ENCODE measurements at places on chromosomes 11 and 22.
A peak's percentile ranks its signal among the peaks of the same experiment; 100 is the strongest.

DNA sequence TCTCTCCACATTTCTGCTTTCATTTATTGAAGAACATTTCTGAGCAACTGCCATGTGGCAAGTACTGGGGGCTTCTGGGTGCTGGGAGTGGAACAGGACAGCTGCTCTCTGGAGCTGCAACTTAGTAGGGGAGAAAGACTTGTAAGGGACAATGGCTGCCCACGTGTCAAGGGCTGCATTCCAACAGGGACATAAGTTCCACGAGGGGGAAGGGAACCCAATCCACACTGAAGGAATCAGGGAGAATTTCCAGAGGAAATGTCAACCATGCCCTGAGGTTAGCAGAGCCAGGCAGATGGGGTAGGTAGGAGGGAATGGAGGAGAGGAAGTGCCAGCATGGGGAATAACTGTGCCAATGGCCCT is 1.7 kb downstream of the MAPK8IP2 start:
- DNase-seq: no peak

GRCh38 chr11:112751772-112752171 is 209.4 kb upstream of the NCAM1 start:
- no peak for DNase-seq

GRCh38 chr11:103811870-103812455 is 224.5 kb upstream of the DDI1 start:
- no peak for DNase-seq

DNA sequence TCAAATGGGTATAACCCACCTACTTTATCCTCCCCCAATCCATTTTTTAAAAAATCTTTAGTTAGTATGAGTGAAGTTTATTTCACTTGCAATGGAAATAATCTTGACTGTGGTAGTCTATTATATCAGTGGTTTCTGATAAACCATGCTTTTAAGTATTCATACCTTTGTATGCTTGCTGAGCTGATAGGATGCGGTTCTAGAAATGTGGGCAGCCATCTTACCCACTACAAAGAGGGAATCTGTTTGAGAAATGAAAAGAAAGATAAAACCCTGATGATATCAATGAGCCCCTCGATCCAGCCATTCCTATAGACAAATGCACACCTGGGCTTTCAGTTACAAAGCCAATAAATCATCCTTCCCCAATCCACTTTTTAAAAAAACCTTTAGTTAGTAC is 13.8 kb upstream of the PVALB start:
- DNase-seq: no peak

DNA sequence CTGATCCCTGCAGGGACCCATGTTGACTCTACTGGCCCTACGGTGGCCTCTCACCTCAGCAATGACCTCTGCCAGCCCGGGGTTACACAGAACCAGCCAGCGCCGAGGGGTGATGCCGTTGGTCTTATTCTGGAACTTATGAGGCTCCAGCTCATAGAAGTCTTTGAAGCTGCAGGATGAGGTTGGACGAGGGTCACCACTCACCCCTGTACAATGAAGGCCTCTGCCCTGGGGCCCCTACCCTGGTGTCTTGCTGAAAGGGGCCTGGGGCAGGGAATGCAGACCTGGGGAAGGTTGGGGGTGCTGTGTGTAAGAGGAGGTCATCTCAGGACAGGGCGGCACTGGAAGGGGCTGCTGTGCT is 6.8 kb downstream of the PYGM start:
- no peak for DNase-seq

DNA sequence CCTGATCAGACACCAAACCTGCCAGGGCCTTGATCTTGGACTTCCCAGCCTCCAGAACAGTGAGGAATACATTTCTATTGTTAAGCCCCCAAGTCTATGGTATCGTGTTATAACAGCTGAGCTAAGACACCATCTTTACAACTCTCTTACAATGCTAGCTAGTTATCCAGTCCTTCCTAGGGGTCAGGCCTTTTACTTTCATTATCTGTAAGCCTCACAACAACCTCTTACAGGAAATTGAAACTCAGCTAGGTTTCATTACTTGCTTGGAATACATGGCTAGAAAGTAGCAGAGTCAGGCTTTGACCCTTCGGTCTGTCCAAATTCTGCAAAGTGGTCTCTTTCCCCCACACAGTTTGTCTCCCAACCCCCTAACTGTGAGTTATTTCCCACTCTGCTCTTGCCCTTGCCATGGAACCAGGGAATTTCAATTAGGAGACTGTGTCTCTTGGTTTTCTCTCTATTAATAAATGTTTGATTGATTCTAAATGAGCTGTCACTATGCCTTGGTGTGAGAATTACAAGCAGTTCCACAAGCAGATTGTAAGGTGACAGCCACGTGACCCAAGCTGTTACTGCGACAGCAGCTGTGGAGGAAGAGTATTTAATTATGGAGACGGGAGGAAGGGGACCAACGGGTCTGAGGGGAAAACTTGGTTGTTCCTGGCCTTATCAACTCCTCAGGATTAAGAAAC is 38.4 kb upstream of the CLMP start:
- no peak for DNase-seq

DNA sequence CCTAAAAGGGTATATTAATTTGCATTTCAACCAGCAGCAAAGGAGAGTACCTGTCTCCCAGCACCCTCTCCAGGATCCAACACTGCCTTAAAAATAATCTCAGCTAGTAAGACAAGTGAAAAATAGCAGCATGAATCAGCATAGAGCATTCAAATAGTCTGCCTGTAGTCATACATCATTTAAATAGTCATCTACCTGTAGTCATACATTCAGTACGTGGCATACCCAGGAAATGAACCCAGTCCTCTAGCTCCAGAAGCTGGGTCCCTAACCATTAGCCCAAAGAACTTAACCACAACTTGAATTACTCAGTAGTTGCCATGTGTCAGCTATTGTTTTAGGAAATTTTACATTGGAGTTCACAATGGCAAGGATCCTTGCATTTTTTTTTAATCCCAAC is 9.3 kb downstream of the TENM4 start:
- DNase-seq: no peak

- no peak for DNase-seq
These were observed 17.1 kb downstream of the PHRF1 start for GRCh38 chr11:593347-593746.

- peak; percentile 4 for DNase-seq
These were observed 4.7 kb downstream of the FOSL1 start for GRCh38 chr11:65895482-65895981.

DNA sequence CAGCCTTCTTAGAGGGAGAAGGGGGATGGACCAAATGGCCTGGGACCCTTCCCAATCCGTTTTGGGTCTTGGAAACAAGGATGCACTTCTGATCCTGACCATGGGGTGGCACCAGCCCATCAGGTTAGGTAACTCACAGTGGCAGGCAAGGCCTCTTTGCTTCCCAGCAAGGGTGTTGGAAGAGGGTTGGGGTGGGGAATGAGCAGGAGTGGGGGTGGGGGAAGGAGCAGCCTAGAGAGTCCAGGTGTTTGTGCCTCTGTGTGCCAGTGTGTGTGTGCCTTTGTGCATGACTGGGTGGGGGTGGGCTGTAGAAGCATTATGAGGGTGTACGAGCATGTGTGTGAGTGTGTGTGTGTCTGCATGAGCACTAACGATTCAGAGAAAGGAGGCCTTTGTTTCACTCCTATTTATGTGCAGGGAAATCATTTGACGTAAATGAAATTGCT is 213.1 kb downstream of the INSC start:
- DNase-seq: peak; percentile 27

- no peak for DNase-seq
These were observed 73.4 kb upstream of the CD44 start for GRCh38 chr11:35065566-35065965.

- DNase-seq: no peak
These were observed 47.3 kb downstream of the RDX start for GRCh38 chr11:110249066-110249465.
